Activated CD4-positive, alpha-beta T cell treated with anti-CD3 and anti-CD28 coated beads, Interleukin-2, amount 50 U/mL, for 1 hour (primary cell): ENCODE measurements at places on chromosomes 2 and 18.
A peak's percentile ranks its signal among the peaks of the same experiment; 100 is the strongest.

DNA sequence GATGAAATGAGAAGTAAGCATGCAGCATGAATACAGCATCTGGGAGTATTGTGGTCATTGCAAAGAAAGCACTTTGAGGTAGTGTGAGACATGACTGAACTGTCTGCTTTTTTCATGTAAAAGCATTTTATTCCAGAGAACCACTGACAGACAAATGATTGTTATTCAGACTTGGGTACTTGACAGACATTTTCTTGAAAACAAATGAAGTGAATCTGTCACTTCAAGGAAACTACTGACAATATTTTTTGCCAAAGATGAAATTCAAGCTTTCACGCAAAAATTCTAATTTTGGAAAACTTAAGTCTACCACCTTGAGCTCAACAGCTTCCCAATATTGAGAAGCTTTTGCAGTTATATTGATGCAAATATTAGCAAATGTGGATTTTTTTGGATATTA is 255.7 kb downstream of the ARL6IP6 start:
- DNase-seq = no peak

- DNase-seq = peak; percentile 43
These were observed 174.0 kb downstream of the SMAD2 start for GRCh38 chr18:47756364-47757016.

DNA sequence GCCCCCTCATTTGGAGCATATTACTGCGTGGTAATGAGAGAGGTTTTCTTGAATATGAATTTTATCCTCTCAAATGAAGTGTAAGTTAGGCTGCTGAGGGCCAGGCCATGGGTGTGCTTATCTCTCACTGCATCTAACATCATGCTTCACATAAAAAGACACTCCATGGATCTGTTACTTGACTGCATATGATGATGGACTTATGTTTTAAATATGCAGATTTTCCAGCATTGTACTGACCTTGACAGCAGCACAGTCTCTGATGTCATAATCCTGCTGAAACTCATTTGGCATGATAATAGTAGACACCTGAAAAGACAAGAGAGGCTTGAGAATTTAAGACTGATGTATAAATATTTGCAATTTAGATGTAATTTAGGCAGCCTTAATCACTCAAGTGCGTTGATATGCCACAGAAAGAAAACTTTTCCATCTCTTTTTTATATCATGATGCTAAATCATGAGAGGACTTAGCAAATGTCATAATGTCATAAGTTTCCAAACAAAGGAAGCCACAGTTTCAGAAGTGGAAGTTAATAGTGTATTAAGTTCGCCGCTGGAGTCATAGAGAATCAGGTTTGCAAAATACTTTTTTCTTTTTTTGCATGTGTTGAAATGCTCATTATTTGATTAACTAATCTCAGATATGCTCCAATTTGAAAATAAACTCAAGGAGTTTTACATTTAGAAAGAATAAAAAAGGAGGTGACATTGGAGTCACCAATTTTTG is 62.7 kb upstream of the CD302 start:
- no peak for DNase-seq

DNA sequence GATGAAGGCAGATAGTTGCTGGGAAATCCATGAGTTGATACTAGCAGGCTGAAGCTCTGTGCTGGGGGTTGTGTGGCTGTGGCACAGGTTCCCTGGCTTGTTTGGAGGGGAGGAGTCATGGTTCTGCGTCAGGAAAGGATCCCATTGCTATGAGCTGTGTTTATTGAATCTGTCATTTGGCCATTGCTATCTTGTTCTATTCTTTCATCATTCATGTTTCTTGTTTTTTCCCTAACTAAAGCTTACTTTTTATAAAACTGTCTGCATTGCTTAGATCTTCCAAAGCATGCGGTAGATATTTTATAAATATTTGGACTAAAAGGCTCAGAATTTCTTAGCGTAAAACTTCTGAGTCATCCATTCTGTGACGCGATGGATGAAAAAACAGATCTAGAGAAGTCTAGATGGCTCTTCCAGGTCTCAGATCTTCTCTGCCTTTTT is 335.3 kb downstream of the PTPRM start:
- no peak for DNase-seq

DNA sequence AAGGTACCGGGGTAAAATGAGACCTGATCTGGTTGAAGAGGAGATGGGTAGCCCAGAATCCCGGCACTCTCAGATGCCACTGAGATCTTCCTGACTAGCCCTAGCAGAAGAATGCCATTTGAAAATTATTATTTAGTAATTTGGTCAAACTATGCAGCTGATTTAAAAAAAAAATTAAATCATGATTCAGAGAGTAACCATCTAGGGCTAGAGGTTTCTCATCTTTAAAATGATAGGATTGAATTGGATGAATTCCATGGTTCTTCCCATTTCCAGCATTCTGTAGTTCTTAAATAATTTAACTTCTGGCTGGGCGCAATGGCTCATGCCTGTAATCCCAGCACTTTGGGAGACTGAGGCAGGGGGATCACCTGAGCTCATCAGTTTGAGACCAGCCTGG is 106.1 kb downstream of the MYO1B start:
- DNase-seq = no peak

DNA sequence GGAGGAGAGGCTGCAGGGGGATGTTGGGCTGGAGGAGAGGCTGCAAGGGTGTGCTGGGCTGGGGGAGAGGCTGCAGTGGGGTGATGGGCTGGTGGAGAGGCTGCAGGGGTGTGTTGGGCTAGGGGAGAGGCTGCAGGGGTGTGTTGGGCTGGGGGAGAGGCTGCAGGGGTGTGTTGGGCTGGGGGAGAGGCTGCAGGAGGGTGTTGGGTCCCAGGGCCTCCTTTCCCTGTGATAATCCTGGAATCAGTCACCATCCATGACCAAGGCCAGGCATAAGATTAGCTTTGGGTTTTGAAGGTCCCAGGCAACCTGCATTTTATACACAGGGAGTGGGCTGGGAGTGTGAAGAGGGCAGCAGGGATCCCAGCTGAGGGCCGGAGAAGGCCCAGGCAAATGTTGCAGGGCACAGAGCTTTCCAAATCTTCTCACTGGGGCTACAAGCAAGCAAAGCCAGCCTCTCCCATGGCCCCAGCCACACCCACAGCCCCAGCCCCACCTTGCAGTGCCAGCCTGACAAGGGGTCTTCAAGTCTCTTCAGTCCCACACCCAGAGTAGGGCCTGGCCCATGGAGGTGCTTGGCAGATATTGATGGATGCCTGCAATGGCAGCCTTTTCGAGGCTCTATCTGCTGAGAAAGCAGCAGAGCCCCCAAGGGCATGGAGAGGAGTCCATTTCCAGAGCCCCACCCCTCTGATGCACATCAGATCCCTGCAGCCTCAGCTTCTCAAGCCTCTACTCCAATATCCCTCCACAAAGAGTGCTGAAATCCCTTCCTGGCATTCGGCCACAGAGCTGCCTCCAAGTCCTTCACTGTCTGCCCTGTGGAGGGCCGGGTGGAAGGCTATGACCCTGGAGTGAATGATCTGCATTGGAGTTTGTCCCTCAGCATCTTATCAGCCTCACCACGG is 50.3 kb upstream of the GLI2 start:
- no peak for DNase-seq

GRCh38 chr2:234846599-234847363 is 105.0 kb upstream of the SH3BP4 start:
- no peak for DNase-seq

DNA sequence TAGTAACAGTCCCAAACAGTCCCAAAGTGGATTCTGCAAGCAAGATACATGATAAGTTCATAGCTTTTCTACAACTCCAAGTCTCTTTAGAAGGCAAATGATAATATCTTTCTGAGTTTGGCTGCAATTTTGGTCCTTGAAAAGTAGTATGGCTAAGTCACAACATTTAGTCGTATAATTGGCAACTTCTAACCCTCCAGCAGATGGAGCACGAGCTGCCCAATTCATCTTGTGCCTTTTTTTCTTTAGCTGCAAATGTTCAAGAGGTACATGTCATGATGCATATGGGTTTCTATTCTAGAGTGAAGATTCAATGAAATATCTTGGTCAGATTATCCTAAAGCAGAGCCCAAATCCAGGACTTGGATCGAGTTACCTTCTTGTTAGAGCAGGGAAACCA is 127.0 kb upstream of the KLHL14 start:
- DNase-seq = no peak

- DNase-seq = no peak
These were observed 184.9 kb downstream of the AFF3 start for GRCh38 chr2:99957332-99958133.

GRCh38 chr2:226607379-226607778 is 192.2 kb downstream of the IRS1 start:
- DNase-seq = no peak

- no peak for DNase-seq
These were observed 164.6 kb downstream of the SEPTIN10 start for GRCh38 chr2:109448946-109449788.

DNA sequence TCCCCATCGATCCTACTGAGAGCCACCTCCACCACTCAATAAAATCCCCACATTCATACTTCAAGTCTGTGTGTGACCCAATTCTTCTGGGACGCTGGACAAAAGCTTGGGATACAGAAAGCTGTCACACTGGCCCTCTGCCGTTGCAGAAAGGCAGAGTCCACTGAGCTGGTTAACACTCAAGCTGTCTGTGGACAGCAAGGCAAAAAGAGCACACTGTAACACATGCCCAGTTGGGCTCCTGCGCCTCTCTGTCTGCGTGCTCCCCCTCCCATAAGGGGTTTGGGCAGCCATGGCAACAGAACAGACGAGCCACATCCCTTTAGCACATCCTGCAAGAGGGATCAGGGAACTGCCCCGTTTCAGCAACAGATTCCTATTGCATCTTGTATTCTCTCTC is 106.9 kb upstream of the RGPD4 start:
- DNase-seq = no peak

DNA sequence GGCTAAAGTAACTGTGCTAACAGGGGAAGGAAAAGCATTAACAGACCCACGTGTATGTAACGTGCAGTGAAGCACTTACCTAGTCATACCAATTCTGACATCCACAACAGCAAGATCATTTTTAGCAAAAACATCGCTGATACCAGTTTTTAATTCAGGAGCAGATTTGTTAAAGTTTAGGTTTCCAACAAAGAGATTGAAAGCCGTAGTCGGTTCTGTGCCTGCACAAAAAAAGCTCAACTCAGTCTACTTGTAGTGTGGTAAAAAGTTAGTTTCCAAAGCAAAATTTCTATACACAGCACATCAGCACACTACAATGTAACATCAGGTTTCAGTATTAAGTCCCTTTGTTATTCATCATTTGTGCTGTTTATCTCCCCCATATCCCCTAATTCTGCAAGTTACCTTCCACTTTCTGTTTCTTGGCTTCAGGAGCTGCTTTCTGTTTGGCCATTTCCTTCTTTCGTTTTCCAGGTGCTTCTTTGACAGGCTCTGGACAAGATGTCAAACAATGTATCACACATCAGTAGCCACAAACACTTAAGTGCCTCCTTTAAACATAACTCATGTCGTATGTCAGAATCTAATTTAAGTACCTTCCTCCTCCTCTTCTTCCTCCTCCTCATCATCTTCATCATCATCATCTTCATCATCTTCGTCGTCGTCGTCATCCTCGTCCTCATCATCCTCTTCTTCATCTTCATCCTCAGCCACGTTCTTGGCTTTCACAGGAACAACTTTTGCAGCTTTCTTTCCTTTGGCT is 4.0 kb downstream of the NCL start:
- no peak for DNase-seq

- DNase-seq = no peak
These were observed 14.2 kb downstream of the SCN9A start for GRCh38 chr2:166361351-166362153.

- no peak for DNase-seq
These were observed 482.6 kb downstream of the PIK3C3 start for GRCh38 chr18:42437646-42438045.

GRCh38 chr2:5290900-5291546 is 401.2 kb upstream of the SOX11 start:
- no peak for DNase-seq

GRCh38 chr2:186036862-186037449 is 298.4 kb downstream of the FSIP2 start:
- no peak for DNase-seq

DNA sequence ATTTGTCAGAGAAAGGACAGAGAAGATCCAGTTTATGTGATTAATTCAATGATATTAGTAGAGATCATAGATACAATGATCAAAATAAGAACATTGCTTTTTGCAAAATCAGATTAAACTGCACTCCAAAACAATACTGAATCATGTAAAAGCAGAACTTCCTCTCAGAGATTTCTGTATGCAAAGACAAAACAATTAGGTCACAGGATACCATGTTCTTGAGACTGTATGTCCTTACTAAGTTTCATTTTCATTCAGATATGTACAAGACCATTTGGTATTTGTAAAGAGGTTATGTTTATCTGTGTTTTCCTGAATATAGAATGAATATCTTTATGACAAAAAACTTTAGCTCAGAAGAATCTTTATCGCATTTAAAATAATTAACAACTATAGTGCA is 161.8 kb downstream of the DLGAP1 start:
- no peak for DNase-seq

GRCh38 chr2:232779934-232780333 is 3.6 kb upstream of the KCNJ13 start:
- DNase-seq = no peak

- peak; percentile 46 for DNase-seq
These were observed 29.1 kb downstream of the HPCAL1 start for GRCh38 chr2:10331702-10332401.

- no peak for DNase-seq
These were observed 63.2 kb downstream of the MOGAT1 start for GRCh38 chr2:222734703-222735014.

GRCh38 chr2:46277431-46278190 is 19.6 kb upstream of the EPAS1 start:
- DNase-seq = no peak

DNA sequence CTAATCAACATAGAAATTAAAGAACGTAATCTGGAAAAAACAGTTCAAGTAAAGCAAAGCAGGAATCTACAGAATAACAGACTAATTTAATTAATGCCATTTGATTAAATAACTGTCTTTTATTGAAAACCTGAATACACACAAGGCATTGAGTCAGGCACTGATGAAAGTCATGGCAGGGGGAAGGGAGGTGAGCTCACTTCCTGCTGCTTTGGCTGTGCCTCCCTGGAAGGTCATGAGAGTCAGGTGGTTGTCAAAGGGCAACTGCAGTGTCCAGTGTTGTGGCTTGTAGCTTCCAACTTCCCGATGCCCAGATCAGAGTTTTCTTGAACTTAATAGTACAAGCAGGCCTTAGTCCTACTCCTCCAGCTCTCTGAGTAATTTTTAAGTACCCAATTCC is 180.9 kb downstream of the PID1 start:
- no peak for DNase-seq

- no peak for DNase-seq
These were observed 401.7 kb upstream of the HS6ST1 start for GRCh38 chr2:128720080-128721022.

- no peak for DNase-seq
These were observed 76.8 kb downstream of the ACKR3 start for GRCh38 chr2:236646441-236646840.

GRCh38 chr2:48026865-48027264 is 120.6 kb upstream of the FBXO11 start:
- DNase-seq = no peak

GRCh38 chr2:210318891-210319290 is 3.9 kb upstream of the MYL1 start:
- DNase-seq = no peak

- DNase-seq = no peak
These were observed 28.1 kb downstream of the ARHGAP25 start for GRCh38 chr2:68762665-68763064.

- DNase-seq = no peak
These were observed 51.1 kb upstream of the ZNF236 start for GRCh38 chr18:76771192-76771799.
